T-cell (primary cell): ENCODE measurements at places on chromosomes 12 and 14.

- no peak for DNase-seq
These were observed 33.9 kb upstream of the VPS37B start for GRCh38 chr12:122929812-122930211.

DNA sequence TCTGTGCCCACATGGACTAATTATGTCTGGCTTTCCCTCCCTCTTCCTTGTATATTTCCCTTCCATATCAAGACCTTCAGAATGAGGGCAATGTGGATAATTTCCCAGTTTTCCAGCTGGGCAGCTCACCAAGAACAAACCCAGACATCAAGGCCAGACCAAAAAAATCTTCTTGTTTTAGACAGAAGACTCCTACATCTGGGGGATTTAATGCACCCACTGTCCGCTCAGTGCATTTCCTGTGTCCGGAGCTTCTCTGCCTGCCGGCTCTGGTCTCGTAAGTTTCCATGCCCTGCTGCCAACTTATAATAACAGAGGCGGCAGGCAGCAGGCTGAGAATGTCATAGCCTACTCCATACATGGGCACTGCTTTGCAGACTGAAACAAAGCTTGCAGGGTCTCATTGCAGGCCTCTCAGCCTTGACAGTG, 207.2 kb upstream of the BCL2L14 start:
- no peak for DNase-seq

GRCh38 chr12:79409562-79409961, 281.2 kb downstream of the PAWR start:
- DNase-seq: no peak

DNA sequence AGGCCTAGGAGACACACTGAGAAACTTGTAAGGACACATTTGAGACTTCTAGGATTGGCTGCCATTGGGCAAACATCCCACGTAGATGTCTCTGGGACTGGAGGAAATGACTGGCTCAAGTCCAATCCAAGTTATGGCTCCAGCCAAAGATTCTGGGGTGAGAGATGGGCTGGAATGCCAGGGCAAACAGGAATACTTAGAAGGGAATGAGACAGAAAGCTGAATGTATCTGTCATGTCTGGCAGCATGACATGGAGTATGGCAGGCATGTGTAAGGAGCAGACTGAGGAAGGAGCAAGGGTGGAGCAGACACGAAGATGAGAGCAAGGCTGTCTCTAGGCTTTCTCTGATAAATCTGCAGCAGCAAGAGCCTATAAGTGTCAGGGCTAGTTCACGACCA, 209.2 kb downstream of the PHLDA1 start:
- DNase-seq: no peak

- no peak for DNase-seq
These were observed 11.6 kb upstream of the HAL start for GRCh38 chr12:96007729-96008128.

DNA sequence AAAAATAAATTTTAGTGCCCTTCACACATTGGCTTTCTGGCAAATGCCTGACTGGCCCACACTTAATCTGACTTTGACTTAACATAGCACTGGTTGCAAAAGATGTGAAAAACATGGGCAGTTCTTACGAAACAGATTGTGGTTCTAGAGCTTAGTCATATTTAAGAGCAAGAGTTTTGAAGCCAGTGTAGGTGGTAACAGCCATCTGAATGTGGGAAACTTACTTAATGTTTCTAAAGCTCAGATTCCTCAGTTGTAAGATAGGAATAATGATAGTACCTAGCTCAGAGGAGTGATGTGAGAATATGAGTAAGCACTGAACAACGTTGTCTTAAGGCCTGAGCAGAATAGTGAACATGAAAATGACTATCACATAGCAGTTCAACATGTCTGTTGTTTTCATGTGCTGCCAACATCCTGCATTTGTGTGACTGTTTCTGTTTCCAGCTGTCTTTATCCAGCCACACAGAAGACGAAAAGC, 262.7 kb downstream of the SYT1 start:
- DNase-seq: no peak

- DNase-seq: no peak
These were observed 279.4 kb downstream of the FOXN3 start for GRCh38 chr14:89137526-89138163.

GRCh38 chr12:25843976-25844375, 114.5 kb upstream of the RASSF8 start:
- no peak for DNase-seq
